ENCODE measurements at places on chromosomes 1 and 21.

GRCh38 chr1:85368073-85368770 is 91.8 kb upstream of the BCL10 start:
- DNase-seq, result no peak

GRCh38 chr21:38675182-38675824 is 130.4 kb upstream of the ETS2 start:
- DNase-seq, result peak; percentile 31

- DNase-seq, result no peak
Measured at GRCh38 chr1:121459235-121459634, 274.5 kb downstream of the SRGAP2C start.

- DNase-seq, result no peak
Measured at GRCh38 chr1:201568859-201569294, 29.9 kb downstream of the NAV1 start.

GRCh38 chr1:20480951-20481617 is 4.9 kb downstream of the CAMK2N1 start:
- peak; percentile 13 for DNase-seq

GRCh38 chr1:53373246-53373645 is 45.4 kb upstream of the LRP8 start:
- no peak for DNase-seq

DNA sequence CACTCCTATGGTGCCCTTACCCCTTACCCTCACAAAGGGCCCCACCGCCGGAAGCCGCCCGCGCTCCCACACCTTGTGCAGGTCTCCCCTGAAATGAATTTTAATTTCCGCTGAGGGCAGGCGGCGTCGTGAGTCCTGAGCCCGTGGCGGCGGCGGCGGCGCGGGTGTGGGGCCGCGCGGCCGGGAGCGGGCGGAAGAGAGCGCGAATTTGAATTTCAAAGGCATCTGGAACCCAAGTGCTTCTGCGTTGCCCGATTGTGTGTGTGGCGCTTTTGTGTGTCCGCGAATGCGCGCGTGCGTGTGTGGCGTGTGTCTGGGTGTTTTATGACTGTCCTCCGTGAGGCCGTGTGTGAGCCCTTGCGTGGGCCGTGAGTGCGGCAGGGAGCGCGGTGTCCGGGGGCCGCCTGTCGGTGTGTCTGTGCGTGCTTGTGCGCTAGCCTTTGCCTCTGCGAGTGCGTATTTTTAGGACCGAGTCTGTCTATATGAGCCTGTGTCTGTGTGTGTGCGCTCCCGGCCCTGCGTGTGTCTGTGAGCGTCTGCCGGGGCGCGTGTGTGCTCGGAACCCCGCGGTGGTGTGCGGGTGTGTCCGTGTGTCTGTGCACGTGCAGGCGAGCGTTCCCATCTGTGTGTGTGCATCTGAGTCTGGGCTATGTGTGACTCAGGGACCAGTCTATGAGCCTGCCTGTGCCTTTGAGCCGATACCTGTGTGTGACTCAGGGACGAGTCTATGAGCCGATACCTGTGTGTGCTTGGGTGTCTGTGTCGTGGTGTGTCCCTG is 7.9 kb upstream of the ADGRB2 start:
- DNase-seq, result no peak

- no peak for DNase-seq
Measured at GRCh38 chr1:50739125-50739524, 220.9 kb downstream of the FAF1 start.

- no peak for DNase-seq
Measured at GRCh38 chr1:14926818-14927575, 226.6 kb upstream of the TMEM51 start.

DNA sequence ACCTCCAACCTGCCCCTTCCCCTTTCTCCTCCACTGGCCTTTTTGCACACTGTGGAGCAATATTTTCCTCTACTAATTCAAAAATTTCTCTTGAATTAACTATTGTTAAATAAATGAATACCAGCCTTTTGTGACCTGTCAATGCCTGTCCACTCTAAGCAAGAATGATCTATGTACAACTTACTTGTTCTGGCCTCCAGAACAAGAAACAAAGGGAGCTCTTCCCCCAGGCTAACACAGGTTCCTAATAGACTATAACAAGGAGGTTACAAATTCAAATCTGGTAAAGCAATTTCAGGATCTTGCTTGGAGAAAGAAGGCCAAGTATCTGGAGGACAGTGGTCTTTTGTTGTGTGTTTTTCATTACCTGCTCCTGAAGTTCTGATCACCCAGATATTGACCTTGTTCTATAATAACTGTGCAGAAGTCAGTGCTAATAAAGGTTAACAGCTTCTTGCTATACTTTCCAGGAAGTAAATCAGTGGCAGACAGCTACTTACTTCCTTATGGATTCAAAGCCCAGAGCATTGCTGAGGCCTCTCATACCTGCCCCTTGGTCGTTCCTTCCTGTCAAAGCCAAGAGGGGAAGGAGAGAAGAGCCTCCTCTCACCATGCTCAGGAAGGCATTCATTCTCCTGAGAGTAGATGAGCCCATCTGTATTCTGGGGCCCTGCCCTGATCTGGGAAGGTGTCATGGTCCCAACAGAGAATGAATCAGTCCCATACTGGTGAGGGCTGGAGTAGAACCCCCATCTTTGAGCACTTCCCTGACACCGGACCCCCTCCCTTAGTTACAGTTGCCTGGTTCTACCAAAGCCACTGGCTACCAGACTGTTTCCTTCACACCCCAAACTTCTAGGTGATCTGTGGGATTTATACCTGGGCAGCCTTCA is 56.8 kb downstream of the DESI2 start:
- DNase-seq, result no peak

GRCh38 chr1:94271373-94271772 is 34.0 kb upstream of the ARHGAP29 start:
- no peak for DNase-seq

DNA sequence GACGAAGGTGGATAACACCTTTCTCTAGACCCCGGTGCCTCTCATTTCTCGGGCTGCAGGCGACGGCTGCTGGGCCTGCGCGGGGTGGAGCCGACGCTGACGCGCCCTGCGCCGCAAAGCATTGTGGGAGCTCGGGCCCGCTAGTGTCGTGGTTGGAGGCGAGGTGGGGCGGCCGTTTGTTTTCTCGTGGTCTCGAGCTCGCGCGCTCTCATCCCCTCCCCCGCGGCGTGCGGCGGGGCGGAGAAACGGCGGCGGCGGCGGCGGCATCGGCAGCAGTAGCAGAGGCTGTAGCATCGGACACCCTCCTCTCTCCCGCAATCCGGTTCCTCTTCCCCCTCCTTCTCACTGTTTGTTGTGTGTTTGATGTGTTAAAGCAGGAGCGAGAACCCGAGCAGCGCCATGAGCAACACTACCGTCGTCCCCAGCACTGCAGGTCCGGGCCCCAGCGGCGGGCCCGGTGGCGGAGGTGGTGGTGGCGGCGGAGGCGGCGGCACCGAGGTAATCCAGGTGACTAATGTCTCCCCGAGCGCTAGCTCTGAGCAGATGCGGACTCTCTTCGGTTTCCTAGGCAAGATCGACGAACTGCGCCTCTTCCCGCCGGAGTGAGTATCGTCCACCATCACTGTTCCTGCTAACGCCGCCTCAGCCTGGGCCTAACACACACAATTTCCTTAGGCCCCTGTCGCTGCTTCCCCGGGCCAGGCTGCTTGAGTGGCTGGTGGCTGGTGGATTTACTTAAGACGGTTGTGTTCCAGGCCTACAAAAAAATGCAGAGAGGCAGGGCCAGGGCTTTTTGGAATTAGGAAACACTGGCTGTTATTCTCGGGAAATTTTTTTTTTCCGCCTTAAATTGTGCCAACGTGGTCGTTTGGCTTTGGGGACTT is at the start of gene SRSF11:
SRSF11 (plus strand) TSS at position 143 of the 884 bp plus-strand sequence; CDS start at position 400, 257 bp downstream.
- DNase-seq, result peak; percentile 95

DNA sequence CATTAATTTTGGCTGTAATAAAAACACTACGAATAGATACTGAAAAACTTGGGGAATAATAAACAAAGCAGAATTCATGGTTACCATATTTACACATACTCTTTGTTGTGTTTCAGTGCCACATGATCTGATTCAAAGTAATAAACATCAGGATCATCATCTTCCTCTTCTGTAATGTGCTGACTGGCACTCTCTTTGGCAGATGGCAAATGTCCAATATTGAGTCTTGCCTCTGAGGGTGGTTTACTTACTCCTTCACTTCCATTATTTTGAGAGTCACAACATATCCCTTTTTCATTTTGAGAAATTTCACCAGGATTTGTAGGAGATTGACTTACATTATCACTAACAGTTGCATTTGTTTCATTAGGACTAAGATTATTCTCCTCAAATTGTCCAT is 50.7 kb downstream of the ZZZ3 start:
- no peak for DNase-seq

DNA sequence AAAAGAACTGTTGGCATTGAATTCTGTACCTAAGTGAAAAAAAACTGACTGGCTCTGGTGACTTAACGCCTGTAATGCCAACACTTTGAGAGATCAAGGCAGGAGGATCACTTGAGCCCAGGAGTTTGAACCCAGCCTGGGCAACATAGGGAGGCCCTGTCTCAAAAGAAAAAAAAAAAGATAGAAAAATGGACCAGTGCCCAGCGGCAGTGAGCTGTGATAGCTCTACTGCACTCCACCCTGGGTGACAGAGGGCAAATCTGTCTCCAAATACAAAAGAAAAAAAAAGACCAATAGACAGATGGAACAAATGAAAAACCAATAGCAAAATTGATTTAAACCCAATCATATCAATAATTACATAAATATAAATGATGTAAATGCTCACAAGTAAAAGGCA is 674 bp upstream of the AKR7A3 start:
- no peak for DNase-seq

- DNase-seq, result peak; percentile 31
Measured at GRCh38 chr1:179586107-179586823, 5.4 kb upstream of the TDRD5 start.

- DNase-seq, result no peak
Measured at GRCh38 chr1:116334015-116334547, 39.0 kb upstream of the ATP1A1 start.

- no peak for DNase-seq
Measured at GRCh38 chr1:231612393-231613089, 14.0 kb upstream of the DISC1 start.

- DNase-seq, result no peak
Measured at GRCh38 chr1:160640359-160641123, 6.3 kb downstream of the SLAMF1 start.

DNA sequence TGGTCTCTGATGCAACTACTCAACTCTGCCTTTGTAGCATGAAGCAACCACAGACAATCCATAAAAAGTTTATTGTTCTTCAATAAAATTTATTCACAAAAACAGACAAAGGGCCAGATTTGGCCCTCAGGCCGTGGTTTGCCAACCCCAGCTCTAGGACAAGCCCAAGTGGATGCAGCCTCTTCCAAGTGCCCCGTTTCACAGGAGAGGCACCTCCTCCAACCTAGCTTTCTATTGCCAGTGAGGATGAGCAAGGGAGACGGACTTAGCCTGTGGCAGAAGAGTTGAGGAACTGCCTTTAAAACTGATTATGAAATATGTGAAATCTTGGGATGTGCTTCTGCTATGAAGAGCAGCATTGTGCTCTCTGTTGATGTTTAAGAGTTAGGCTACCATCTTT is 105.4 kb downstream of the PSMG1 start:
- DNase-seq, result no peak

DNA sequence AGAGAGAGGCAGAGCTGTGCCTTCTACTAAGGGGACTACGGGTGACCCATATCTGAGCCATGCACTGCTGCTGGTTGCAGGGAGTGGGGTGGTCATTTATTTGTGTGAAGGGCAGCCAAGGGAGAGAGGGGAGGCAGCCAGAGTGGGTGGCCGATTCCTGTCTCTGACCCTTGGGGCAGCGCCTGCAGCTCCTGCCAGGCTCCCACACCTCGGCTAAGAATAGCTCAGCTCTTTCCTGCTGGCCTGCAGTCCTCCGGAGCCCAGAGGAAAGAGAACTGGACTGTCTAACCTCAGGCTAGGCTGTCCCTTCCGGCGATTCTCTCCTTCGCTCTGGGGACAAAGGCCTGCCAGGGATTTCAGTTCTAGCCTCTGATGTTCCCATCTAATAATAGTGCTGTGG is 11.6 kb upstream of the CD34 start:
- no peak for DNase-seq

DNA sequence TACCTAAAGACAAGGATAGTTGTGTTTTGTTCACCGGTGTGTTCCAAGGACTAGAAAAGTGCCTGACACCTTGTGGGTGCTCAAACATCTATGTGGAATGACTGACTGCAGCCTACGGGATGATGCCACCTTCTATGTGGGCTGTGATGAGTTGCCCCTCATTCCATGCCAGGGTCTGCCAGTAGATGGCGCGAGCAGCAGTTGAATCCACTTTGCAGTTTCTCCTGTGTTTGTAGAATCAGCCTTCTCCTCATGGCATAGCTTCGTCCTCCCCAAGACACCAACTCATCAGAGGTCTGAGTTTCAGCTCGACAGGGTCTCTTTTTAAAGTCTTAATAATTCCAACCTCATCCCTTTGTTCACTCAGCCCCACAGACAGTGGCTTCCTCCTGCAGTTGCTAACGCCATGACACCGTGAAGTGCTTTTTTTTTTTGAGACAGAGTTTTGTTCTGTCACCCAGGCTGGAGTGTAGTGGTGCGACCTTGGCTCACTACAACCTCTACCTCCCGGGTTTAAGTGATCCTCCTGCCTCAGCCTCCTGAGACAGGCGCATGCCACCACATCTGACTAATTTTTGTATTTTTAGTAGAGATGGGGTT is 133.7 kb downstream of the CAPN8 start:
- peak; percentile 16 for DNase-seq

DNA sequence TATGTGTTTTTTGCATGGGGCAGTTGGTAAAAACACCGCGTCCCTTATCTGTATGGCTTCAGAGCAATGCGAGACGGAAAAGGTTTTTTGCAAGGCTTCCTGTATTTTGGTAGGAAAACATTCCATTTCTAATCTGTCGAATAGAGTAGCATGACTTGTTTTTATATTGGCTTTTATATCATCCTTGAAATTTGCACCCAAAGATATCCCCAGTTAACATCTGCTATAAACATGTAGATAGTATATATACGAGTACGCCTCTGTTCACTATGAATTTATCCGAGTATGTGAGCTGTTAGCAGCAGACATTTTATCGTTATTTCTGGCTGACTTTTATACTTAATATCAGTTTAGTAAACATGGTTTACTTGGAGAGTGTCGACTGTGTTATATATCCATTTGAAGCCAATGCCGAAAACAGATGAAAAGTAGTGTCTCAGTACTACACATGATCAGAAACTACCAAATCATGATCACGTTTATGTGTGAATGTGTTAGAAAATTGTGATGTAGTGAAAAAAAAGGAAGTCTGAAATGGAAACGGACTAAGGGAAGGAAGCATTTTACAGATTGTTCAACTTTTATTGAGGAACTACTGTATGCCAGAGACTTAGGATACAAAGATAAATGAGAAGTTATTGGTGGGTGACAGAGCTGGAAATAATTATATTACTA is 1.0 kb downstream of the LEPR start:
- DNase-seq, result no peak

DNA sequence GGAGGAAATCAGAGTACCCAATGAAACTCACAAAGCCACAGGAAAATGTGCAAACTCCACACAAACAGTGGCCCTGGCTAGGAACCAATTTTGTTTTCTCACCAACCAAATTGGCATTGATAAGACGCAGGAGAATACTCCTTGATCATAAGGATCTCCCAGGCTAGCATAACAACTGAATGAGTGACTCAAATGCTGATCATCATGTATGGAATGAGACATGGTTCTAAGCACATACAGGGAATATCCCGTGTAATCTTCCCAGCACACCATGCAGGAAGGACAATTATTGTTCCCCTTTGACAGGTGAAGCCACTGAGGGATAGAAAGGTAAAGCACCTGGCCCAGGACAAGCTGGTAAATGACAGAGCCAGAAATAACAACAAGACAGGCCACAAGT is 180.0 kb upstream of the DUSP10 start:
- DNase-seq, result peak; percentile 9

All from fibroblast of skin of abdomen (primary cell).